Astrocyte of the spinal cord (primary cell): ENCODE measurements at places on chromosomes 3 and 15.

GRCh38 chr15:56913670-56914069 is 4.8 kb upstream of the TCF12 start:
- peak; percentile 45 for DNase-seq

DNA sequence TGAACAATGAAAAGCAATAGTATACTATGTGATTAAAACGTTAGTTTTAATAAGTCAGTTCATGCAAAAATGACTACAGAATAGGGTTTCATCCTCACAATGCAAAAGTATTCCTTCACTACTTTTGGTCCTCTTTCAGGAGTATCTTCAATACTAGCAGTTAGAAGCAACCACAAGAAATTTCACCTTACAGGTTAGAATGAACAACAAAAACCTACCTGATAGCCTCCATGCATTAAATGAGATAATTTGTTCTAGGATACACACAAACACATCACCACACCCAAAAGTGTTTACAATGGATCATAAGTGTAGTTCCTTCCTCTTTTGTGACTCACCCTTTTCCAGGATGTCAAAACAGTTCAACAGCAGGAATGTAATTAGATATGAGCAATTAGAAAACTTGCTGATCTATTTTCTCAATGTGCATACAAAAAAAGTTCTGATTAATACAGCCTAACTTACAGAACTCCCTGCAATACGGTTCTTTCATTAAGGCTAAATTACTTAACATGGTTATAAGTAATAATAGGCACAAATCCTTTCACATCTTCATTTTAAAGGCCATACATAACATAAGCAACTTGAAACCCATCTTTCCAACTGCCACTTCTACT is 21.6 kb downstream of the UACA start:
- DNase-seq: no peak

DNA sequence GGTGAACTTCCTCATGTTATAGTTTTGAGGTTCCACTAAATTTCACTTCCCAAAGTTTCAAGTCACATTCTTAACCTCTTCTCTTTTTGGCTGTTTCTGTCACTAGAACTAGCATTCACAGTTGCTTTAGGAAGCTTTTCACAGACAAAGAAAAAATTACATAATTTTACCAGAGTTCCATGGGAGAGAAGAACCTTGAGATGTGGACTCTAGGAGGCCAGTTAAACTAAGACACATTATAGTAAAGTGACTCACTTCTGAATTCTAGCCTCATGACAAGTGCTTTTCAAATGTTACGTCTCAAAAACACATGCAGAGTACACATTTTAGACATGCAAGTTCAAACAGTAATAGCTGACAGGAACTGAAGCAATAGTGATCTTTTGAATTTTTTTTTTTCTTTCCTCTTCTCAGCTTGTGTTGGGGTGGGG is 39.9 kb upstream of the LRTM1 start:
- DNase-seq: peak; percentile 83

DNA sequence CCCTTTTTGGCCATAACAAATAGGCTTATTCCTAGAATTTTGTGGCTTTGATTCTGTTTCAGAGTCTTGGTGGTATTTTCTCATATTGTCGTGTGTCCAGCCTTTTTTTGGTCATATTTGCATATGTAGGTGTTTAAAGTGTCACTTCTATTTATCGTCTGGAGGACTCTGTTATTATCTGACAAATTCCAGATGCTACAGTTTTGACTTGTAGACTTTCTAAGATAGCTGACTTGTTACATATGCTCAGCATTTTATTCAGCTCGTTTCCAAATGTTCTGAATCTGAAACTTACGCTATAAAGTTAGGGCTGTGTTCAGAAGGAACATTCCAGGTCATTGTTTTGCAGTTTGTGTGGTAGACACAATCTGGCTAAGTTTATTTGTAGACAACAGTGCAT is 1.9 kb downstream of the PPP4R2 start:
- no peak for DNase-seq

DNA sequence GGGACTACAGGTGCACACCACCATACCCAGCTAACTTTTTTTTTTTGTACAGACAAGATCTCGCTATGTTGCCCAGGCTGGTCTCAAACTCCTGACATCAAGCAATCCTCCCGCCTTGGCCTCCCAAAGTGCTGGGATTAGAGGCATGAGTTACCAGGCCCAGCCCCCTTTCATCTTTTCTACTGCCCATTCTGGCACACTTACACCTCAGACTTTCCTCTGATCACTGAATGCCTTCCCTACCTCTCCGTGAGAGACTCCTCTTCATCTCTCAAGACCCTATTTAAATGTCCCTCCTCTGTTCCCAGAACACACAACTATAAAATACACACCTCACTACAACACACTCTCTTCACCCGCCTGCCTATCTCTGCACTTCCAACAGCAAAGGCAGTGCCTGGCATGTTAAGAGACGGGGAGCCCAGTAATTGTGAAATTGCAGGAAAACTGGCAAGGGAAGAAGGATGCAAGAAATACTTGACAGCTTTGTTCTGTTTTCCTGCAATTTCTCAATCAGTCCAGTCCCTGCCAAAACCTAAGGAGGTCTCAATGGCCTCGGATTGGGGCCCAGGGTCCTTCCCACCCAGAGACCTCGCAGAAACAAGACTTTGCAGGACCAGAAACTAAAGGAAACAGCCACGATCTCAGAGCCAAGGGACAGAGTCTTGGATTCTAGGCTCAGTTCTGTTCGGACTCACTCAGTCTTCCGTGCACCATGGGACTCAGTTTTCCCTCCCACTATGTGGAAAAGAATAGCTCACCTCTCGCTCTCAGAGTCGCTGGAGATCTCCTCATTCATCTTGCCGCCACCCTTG is 849 bp downstream of the RRP9 start:
- DNase-seq: no peak

- DNase-seq: no peak
Measured at GRCh38 chr3:106540743-106541142, 671.9 kb upstream of the CBLB start.

- peak; percentile 64 for DNase-seq
Measured at GRCh38 chr3:127690823-127691452, 18.2 kb downstream of the ABTB1 start.

- DNase-seq: peak; percentile 63
Measured at GRCh38 chr15:62071711-62072308, 5.0 kb downstream of the C2CD4A start.

GRCh38 chr15:72387741-72388140 is 10.4 kb upstream of the TMEM202 start:
- DNase-seq: no peak

- peak; percentile 47 for DNase-seq
Measured at GRCh38 chr15:65077981-65078352, 1.4 kb downstream of the KBTBD13 start.

DNA sequence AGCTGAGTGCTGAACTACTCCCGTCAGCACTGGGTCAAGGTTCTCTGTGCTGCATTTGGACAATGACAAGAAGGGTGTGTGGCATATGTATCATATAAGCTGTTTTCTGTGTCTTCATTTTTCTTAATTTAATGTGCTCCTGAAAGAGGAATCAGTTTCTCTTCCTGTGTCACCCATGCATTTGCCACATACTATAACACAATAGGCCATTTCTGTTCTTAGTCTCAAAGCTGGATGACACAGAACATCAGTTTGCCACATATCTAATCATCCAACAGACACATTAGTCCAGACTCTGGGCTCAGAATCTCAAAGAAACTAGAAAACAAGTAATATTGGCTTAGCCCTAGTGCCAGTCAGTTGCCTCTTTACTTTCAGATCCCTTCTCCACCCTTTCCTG is 34.1 kb downstream of the CEP19 start:
- no peak for DNase-seq

GRCh38 chr15:90838139-90838538 is 30.2 kb upstream of the FURIN start:
- DNase-seq: no peak

DNA sequence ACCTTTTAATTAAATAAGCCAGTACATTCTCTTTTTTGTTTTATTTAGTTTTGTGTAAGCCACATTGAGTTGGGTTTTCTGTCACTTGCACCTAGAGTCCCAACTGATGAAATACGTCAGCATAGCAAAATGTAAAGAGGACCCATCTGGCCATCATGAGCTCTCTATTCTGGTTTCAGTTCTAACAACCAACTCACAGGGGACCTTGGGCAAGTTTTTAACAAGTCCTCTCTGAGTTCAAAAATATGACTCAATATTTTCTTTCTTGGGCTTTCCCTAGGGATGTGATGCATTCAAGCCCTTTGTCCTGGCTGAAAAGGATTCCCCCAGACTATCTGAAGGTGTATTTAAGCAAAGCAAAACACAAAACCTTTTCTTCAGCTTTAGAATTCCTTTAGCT is 32.9 kb downstream of the PLCH1 start:
- peak; percentile 2 for DNase-seq

GRCh38 chr3:10505050-10505790 is at the start of gene ATP2B2:
ATP2B2 (minus strand) TSS chr3:10505586; CDS start chr3:10449543, 56,043 bp downstream.
- DNase-seq: peak; percentile 1

DNA sequence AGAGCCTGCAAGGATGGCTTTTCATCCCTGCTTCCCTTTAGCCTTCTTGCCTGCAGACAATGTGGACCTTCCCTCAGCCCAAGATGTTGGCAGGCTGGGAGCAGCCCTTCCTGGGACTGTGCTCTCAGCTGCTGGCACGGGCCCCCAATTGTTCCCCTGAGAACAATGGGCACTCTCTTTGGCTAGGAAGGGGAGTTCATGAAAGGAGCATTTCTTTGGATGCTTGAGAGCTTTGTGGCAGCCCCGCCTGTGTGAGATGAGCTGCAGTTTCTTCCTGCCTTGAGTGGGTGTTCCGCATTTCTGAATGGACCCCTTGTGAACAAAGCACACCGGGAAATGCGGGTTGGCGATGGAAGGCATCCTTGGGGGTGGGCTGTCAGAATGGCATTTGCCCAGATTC is 35.0 kb upstream of the BSN start:
- no peak for DNase-seq

DNA sequence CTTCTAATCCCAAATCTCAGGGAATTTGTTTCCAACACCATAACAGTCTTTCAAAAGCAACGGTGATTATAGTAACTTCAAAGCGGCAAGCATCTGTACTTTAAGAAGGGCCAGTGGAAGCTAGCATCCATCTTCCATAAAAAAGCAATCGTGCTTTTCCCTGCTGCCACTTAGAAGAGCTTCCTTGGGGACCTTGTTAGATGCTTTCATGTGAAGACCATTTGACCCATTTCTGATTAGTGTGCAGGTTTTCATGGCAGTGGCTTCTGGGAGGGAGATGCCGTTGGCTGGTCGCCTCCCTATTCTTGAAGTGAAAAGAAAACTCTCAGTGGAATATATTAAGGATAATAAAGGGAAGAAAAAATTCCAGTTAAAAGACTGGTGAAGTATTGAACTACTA is 354.1 kb downstream of the ROBO2 start:
- no peak for DNase-seq

DNA sequence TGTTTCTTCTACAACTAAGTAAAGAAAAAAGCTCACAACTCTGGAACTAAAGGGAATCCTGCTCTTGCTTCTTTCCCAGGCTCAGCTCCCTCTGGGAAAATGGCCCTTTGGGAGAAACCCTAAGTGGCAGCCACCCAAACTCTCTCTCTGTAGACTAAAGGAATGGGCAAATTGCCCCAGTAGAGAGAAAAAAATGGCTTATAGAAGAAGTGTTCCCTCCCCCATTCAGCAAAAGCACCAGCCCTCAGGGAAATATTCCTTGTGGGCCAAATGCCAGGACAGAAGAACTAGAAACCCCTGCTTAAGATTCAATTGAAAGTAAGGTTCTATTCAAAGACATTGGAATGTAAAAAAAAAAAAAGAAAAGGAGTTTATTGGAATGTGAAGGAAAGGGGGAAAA is 603.7 kb upstream of the ALCAM start:
- peak; percentile 54 for DNase-seq

DNA sequence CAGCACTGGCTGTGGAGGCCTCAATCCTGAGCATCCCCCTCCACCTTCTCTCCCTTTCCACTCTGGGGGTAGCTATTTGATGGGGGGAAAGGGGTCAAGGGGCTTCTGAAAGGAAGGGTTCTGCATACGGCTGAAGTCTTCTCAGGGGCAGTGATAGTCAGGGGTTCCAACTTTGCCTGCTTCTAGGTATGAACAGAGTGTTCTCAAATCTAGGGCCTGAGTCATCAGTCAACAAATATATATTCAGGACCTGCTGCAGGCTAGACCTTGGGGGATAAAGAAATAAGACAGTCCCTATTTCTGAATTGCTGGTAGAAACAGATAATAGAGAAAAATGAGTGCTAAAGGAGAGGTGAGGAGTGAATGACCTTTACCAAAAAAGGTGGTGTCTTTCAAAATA is 12.8 kb downstream of the RGMA start:
- no peak for DNase-seq

- no peak for DNase-seq
Measured at GRCh38 chr15:65402961-65403360, 19.8 kb downstream of the IGDCC4 start.

DNA sequence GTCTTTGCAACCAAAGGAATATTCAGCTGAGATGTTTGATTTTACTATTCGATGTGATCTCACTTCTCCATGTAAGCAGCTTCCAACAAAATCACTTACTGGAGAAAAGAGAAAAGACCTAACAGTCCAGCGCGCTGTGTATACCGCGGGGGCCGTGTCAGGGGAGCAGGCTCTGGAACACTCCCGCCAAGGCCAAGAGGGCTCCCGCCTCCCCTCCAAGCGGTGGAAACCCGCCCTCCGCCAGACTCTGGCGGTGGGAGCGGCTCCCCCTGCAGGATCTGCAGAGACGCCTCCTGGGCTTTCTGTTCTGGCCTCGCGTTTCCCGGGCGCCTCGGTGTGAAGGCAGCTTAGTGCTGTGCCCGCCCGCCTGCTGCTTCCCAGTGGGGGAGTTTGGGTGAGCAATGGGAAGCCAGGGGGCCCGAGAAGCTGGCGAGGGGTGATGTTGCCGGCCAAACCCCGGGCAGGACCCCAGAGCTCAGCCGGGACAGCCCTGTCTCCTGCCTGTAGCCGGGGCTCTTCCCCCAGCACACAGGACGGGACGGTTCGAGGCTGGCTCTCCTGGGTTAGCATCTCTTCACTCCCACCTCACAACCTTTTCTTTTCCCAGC is 36.3 kb downstream of the CHST14 start:
- DNase-seq: peak; percentile 73

DNA sequence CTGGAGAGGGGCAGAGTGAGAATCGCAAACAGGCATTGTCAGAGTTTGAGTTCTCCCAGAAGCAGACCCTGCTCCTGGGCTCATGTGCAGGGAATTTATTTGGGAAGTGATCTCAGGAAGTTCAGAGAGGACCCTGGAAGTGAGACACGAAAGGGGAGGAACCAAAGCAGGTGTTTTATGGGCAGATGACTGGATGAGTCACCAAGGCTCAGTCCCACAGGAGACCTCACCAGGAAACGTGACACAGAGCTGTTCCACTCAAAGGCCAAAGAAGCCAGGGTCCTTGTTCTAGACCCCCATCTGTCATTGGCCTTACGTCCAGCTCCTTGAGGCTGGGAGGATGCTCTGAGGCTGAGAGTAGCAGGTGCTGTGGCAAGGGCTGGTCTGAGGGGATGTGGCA is 43.4 kb upstream of the SEC22A start:
- no peak for DNase-seq

GRCh38 chr3:154025007-154025406 is 96.2 kb upstream of the ARHGEF26 start:
- no peak for DNase-seq

DNA sequence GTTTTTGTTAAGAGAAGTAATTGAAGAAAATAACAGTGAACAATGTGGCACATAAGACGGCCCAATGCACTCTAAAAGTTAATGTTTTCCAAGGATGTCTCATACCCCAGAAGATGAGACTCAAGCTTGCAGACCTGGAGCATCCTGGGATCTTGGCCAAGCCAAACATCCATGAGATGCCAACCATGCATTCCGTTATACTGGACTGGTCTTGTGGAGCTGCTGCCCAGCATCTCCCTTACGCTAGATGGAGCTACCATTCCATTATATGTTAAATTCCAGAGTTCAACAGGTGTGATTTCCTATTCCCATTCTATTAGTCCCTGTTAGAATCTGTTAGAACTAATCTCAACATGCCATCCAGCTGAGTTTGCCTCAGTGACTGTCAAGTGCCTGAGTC is 181.8 kb downstream of the PDCD6IP start:
- DNase-seq: peak; percentile 62
